Stimulated activated CD4-positive, alpha-beta T cell treated with anti-CD3 and anti-CD28 coated beads, Interleukin-15, amount 100 ng/mL, for 1 hour (primary cell): ENCODE measurements at places on chromosomes 12 and 14.
A peak's percentile ranks its signal among the peaks of the same experiment; 100 is the strongest.

DNA sequence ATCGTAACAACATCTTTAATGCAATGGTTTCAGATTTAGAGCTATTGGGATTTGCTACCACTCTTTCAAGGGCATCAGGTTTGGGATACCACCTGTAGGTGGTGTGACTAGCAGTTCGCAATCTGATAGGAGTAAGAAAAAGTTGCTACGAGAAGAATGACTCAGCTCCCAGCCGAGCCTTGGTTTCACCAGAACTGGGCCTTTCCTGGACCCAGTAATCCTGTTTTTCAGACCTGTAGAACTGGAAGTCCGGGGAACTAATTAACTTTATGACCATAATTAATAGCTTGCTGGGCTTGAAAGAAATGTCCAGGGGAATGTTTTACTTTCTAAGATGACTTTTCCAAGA is 770 bp downstream of the ABHD4 start:
- no peak for DNase-seq

DNA sequence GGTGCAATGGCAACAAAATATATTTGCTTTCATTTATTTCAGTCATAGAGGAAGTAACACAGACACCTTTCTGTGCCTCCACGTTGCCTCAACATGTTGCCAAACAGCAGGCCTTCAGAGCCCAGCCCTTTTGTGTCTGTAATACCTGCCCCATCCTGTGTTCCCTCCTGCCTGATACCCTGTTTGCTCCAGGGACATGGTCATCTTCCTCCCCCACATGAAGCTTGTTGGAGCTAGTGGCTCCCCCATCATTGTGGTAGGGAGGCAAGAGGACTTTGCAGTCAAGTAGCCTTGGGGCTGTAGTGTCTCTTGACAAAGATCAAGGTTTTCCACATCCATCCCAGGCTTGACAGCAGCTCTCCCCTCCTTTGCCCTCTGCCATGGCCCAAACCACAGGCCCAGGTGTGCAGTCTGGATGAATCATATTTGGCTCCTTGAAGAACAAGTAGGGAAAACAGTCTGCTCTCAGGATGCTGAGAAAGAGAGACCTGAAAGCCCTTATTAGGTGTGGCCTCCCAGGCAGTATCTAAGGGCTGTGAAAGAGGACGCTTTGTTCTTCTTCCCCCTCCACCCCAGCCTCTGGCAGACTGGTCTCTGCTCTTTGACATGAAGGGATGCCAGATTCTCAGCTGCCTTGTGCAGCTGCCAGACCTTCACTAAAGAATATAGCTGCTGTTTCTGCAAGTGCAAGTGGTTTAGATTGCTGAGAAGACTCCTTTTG is 329.0 kb downstream of the C12orf75 start:
- no peak for DNase-seq

DNA sequence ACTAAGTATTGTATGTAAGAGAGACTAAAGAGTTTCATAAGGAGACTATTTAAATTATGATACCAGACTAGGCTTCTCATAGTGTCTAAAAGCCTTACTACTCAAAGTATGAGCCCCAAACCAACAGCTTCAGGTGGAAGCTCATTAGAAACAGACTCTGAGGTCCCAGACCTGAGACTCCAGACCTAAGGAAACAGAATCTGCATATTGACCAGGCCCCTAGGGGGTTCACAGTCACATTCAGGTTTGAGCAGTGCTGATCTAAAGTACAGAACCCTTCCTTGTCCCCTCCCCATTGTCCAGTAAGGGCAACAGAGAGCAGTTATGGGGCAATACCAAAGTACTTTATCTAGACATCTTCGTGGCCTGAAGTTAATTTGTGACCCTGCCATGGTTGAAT is 87.7 kb downstream of the SSPN start:
- no peak for DNase-seq

DNA sequence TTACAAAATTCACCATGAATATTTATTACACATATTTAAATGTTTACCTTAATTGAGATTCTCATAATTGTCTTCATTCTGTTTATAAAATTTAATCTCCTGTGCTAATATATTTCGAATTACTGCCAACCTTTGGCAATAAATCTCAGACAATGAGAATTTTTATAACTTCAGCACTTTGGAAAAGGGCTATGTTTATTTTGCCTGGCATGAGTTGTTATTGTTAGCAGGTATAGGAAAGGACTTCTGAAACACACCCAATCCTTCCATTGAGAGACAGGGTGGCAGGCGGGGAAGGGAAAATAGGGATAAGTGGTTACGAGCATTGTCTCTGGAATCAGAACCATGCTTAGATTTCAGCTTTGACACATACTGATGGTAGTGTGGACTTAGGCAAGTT is 12.1 kb upstream of the MSRB3 start:
- DNase-seq, result no peak

- DNase-seq, result no peak
Observed at GRCh38 chr14:81529391-81529790, 4.3 kb downstream of the SEL1L start.

- DNase-seq, result no peak
Observed at GRCh38 chr14:93723001-93723400, 65.3 kb downstream of the PRIMA1 start.

- no peak for DNase-seq
Observed at GRCh38 chr12:121814429-121815119, 10.8 kb downstream of the SETD1B start.

GRCh38 chr12:67885375-67886169 is 103.7 kb upstream of the IFNG-AS1 start:
- no peak for DNase-seq

- no peak for DNase-seq
Observed at GRCh38 chr14:35847636-35848035, 21.5 kb downstream of the BRMS1L start.

GRCh38 chr14:95533391-95533821 is 1.4 kb upstream of the GLRX5 start:
- DNase-seq, result no peak

GRCh38 chr12:82300611-82301010 is 57.6 kb downstream of the CCDC59 start:
- no peak for DNase-seq

GRCh38 chr12:25130741-25131188 is 64.2 kb downstream of the DNAI7 start:
- DNase-seq, result no peak

DNA sequence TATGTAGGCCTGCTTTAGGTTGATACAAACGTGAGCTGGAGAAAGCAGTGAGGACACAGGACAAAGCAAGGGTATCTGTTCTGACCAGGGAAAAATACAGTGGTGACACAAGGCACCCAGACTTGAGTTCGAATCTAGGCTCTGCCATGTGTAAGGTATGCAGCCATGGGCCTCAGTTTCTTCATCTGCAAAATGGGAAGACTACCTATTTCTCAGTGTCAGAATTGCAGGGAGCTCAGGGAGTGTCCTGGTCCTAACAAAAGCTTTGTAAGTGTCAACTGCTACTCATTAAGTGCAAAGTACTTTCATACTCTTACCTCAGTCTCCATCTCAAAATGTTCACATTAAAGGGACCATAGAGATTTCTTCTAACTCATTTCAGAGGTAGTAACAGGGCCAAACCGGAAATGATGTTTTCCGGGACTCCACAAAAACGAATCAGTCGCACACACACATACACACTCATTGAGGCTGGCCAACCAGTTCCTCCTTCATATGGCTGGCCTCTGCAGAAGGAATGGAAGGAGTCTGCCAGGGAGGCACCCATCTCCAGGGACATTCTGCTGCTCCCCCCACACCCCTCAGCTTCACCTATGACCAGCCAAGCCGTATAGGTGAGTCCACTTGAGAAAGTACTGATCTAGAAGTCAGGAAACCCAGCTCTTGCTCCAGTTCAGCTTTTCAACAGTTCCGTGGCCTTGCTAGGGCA is 7.8 kb downstream of the CTDSP2 start:
- DNase-seq, result no peak

DNA sequence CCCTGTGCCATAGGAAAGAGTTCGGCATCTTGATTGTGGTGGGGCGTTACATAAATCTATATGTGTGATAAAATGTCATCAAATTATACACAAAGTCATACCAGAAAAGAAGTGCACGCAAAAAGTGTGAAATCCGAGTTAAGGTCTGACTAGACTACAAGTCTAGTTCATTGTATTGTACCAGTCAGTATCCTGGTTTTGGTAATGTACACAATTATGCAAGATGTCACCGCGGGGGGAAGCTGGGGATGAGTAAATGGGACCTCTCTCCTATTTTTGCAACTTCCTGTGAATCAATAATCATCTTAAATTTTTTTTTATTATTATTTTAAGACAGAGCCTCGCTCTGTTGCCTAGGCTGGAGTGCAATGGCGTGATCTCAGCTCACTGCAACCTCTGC is 43.2 kb upstream of the BCL11B start:
- no peak for DNase-seq

DNA sequence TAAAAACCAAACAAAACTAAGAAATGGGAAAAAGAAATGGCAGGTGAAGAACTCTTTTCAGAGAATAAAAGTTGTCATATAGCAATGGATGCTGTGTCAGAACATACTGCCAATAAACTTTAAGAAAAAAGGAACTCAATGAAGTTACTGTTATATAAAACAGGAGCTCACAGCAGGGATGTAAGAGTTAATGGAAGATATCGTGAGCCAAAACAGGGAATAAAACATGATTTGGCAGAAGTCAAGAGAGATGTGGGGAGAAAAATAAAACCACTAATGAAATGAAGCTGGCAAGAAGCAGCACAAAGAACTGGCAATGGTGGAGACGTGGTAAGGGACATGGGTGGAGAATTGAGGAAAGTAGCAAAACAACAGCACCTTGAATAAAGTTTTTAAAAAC is 61.0 kb downstream of the TAOK3 start:
- no peak for DNase-seq

- DNase-seq, result no peak
Observed at GRCh38 chr14:96783043-96783914, 13.9 kb upstream of the VRK1 start.

DNA sequence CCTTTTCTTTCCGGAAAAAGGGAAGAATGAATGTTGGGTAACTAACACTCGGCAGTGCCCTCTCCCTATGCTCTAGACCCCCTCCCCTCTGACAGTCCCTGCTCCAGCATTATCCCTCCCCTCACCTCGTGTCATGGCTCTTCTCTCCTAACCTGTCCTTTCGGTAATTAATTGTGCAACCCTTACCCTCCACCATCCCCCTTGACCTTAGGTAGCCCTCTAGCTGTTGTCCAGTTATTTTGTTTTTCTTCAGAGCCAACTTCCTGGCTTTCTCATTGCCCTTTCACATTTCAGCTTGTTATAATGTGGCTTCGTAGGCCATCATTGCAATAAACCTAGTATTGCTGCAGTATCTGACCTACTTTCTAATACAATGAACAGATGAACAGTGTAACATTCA is 11.2 kb downstream of the ARG2 start:
- no peak for DNase-seq

- no peak for DNase-seq
Observed at GRCh38 chr12:11431486-11431885, 36.1 kb upstream of the PRB2 start.

DNA sequence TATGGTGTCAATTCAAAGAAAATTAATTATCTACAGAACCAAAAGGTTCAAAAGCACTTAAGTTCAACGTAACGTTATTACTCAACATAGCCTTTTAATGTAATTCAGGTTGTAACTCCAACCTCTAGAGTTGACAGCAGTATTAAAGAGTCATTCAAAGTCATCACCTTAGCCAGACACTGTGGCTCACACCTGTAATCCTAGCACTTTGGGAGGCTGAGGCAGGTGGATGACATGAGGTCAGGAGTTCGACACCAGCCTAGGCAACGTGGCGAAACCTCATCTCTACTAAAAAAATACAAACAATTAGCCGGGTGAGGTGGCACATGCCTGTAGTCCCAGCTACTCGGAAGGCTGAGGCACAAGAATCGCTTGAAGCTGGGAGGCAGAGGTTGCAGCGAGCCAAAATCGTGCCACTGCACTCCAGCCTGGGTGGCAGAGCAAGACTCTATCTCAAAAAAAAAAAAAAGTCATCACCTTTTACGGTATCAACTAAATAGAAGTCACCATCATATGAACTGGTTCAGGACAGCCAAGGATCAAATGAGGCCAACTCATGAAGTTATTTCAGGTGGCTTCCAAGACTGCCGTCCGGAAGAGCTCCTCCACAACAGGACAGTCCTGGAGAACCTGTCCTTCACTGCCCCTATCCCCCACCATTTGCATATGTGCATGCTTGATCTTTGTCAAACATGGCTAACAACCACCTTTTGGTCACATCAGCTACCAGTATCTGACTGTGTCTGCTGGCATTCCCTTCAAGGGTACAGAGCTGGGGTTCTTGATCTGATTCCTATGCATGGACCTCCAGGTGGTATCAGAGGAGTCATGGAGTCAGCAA is 4.2 kb downstream of the PPTC7 start:
- DNase-seq, result no peak

GRCh38 chr12:56634837-56635791 is 5.0 kb upstream of the BAZ2A start:
- peak; percentile 46 for DNase-seq

GRCh38 chr12:103560604-103561101 is 26.4 kb upstream of the STAB2 start:
- DNase-seq, result no peak

DNA sequence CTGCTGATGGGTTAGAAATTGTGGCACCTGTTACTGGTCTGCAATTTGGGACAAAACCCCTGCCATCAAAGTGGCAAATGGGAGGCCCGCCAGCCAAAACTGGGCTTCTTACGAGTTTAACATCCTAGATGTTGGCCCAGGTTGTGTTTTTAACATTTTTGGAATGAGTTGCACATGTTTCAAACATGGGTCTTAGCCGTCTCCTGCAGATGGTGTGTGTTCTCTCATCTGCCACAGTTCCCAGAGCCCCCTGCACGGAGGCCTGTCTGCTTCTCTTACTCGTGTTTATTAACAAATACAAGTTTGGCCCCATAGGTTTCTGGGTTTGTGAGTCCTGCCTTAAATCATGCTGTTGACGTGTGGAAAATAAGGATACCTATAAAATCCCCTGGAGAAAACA is 46.5 kb downstream of the CACNA2D4 start:
- no peak for DNase-seq

GRCh38 chr14:104639885-104640548 is 35.4 kb upstream of the TMEM179 start:
- no peak for DNase-seq

- no peak for DNase-seq
Observed at GRCh38 chr14:99561864-99562263, 42.1 kb downstream of the CCDC85C start.

DNA sequence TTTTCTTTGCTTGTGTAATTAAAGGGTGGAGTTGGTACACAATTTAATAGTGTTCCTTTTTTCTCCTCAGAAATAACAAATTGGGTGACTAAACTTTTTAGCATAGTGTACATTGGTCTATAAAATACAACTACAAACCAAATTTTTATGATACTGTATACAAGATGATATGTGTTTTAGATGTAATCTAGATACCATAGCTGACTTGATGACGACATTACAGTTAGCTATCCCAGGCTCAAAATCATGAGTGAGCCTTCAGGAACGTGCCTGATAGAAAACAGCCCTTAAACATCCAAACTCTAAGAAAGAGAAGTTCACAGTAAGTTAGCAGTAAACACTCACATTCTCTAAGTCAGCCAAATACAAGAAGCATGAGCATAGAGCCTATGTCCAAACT is 99.0 kb upstream of the SSTR1 start:
- DNase-seq, result no peak

- no peak for DNase-seq
Observed at GRCh38 chr12:92185052-92185451, 39.4 kb upstream of the BTG1 start.
